ENCODE measurements at places on chromosomes 7 and 10. TPM values are rescaled to one million over a fixed set of nuclear protein-coding genes. Genes with fewer than 3 reads are reported as not detected.

Gene NME8
- not detected for total RNA-seq

Gene PNLIP
- total RNA-seq = 1.7 TPM

Gene TAC1
- 20.7 TPM for total RNA-seq

Gene MACROH2A2
- total RNA-seq = 0.68 TPM

Gene CAV2
- 157 TPM for total RNA-seq

Gene IQCE
- total RNA-seq = 10.6 TPM

Gene LIPN
- total RNA-seq = not detected

Gene DLX5
- 0.92 TPM for total RNA-seq

Gene NKX6-2
- total RNA-seq = 19.8 TPM

Gene PTN
- 4.7 TPM for total RNA-seq

Gene CRHR2
- not detected for total RNA-seq

Gene WNT16
- total RNA-seq = not detected

- DNase-seq = no peak
Measured at GRCh38 chr7:51318886-51319579, 2.4 kb upstream of the COBL start.

GRCh38 chr10:31929261-31930022 lies 811 bp upstream of the ARHGAP12 start:
- DNase-seq = no peak

DNA sequence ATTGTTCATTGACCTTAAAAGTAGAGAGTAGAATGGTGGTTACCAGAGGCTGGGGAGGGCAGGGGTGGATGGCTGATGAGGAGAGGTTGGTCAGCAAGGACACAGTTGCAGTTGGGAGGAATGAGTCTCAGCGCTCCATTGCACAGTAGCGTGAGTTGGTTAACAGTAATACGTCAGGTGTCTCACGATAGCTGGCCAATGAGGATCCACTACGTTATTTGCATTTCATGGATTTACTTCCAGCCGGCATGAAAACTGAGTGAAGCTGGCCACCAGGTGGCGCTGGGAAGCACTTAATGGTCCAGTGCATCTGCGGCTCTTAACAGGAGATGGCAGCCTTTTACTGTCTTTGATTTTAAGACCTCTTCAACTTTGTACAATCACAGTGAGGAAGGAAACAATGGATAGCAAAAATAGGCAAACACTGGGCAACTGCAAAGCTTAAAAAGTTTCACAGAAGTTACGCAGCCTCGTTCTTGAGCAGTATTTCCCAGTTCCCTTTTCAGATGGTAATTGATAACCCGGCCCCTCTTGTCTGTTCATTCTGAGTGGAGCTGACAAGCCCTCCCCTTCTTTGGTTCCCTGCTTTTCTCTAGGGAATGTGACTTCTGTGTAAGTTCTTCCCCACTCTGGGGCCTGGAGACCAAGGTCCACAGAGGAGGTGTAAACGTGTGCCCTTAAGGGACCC lies 23.7 kb downstream of the AKR1E2 start:
- peak; percentile 82 for DNase-seq

- no peak for DNase-seq
Measured at GRCh38 chr7:2968176-2968575, 75.5 kb downstream of the CARD11 start.

DNA sequence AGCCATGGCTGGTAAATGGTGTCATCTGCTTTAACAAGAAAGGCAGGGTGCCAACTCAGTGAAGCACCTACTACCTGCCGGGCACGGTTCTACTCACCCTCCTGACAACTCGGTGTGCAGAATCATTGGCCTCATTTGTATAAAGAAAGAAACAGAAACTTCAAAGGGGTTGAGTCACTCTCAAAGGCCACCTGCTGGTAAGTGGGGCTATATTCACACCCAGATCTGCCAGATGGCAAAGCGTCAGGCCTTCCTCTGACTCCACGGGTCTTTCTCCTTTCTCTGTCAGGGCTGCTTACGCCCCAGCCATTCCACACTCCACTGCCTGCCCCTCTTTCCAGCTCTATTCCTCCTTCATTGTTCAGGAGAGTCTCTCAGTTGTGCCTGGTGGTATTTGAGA lies 309.2 kb downstream of the GFRA1 start:
- DNase-seq = no peak

- DNase-seq = no peak
Measured at GRCh38 chr10:102770108-102770482, 26.3 kb downstream of the WBP1L start.

DNA sequence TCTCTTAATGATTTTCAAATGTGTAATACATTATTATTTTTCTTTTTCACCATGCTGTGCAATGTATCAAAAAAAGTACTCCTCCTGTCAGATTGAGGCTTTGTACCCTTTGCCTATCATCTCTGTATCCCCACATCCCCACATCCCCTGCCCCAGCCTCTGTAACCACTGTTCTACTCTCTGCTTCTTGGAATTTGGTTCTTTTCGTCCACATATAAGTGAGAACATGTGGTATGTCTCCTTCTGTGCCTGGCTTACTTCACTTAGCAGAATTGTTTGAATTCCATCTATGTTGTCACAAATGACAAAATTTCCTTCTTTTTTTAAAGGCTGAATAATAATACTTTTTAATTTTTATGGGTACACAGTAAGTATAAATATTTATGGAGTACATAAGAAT lies 13.8 kb downstream of the TAF3 start:
- no peak for DNase-seq

DNA sequence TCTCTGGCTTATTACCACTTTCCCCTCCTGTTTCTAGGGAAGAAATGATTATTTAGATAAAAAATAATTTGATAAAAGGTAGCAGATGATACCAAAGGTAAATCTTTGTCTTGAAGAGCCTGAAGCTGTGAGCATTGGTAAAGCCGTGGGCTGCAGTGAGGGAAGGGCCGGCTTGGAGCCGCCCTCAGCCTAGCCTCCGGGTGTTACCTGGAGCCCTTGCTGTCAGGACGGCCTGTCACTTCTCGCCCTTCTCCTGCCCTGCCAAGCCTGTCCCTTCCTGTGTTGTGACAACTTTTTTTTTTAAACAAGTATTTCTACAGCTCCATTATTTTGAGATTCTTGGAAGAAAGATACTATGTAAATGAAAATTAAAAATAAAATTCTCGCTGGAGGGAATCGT lies 7.0 kb downstream of the CUX1 start:
- no peak for DNase-seq

- DNase-seq = no peak
Measured at GRCh38 chr7:134298902-134299683, 17.6 kb downstream of the SLC35B4 start.

DNA sequence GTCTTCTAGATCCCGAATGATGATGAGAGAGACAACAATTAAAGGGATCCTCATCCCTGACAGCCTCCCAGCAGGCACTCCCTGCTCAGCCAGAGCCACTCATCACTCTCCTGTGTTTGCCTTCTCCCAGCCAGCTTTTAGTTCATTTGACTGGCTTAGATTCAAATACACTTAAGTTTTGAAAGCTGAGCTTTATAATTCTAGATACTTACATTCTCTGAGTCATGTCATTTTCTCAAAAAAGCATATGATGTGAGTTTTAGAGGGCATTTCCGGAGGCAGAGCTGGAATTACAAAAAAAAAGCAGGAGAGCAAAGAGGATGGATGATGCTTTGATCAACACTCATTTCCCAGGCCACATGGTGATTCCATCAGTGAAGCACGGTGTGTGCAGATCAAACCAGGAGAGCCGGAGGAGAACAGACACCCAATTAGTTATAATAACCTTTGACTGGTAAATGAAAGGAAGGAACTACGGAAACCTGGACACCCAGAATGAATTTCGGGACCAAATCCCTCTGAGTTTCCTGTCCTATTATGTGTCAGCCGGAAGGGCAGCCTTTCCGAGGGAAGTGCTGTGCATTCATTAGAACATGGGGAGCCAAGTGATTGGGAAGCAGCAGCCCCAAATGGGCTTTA lies 81.5 kb upstream of the HPS1 start:
- DNase-seq = no peak

DNA sequence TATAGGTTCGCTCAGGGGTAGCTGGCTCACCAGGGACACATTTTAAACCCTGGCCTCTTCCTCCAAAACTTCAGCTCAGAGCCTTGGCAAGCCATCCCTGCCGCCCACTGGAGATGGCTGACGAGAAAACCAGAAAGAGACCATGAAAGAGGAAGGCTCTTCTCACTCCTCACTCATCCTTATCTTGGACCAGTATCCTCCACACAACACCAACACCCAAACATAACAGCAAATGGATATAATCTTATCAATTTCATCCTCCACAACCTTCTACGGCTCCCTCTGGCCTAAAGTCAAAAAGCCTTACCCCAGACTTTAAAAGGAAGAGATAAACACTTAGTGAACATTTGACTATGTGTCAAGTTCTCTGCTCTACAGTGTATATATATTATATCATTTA lies 26.9 kb downstream of the DLG5 start:
- DNase-seq = no peak

DNA sequence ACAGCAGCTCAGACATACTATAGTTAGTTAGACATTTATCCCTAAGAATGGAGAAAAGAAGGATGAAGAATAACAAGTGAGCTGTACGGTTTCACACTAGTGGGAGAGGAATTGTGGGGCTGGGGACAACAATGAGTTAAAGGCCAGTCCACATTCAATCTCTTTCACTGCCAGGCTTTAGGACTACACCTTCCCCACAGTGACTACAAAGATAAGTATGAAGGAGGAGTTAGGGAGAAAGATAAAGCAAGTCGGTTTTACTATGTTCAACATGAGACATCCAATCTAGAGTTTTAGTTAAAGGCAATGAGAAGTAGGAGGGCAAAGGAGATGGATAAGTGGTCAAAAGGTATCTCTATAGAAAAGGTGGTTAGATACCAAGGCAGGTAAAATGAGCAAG lies 16.3 kb downstream of the ARHGAP12 start:
- no peak for DNase-seq

- DNase-seq = no peak
Measured at GRCh38 chr10:117320050-117320665, 55.1 kb downstream of the PDZD8 start.

- DNase-seq = no peak
Measured at GRCh38 chr10:124535731-124536495, 74.3 kb downstream of the LHPP start.

DNA sequence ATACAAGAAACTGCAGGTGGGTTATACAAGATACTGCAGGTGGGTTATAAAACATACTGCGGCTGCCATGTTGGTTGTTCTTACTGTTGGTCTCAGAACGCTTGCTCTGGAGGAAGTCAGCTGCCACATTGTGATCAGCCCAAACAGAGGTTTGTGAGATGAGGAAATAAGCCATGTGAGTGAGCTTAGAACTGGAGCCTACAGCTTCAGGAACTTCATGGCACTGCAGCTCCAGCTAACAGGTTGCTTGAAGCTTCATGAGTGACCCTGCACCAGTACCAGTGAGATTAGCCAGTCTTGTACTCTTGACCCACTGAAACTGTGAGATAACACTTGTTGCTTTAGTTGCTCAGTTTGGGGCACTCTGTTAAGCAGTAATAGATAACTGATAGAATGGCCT lies 74.5 kb upstream of the PRKCQ start:
- no peak for DNase-seq

DNA sequence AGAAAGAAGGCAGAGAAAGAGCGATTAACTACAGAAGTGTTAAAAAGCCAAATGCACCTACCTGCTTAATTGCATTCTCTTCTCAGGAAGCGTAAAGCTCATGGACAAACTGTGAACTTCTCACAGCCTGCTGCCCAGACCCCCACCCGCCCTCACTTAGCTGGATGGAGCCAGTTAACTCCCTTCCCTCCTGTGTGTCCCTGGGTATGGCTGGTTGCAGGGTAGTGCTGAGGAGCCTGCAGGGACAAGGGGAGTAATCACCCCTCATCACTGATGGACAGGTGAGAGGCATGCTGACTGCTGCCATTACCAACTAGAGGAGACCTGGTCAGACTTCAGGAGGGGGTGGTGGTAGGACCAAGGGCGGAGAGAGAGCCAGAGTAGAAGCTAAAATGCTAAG lies 37.5 kb downstream of the ENO4 start:
- DNase-seq = no peak

GRCh38 chr10:106338486-106338885 lies 826.0 kb downstream of the SORCS1 start:
- DNase-seq = no peak

DNA sequence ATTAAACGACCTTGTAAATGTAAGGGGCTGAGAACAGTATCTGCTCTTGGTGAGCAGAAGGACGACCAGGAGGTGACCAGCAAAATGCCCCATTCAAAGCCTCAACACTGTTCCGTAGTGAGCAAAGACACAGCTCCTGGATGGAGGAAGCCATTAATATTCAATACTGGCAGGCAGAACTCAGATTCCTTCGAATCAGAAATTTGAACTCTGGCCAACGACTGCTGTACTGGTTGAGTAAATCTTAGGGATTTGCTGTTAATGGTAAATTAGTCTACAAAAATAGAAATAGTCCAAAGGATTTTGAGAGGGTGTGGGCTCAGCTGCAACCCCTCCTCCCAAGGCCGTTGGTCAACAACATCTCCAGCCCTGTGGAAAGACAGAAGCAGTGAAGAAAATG lies 130.5 kb upstream of the PFKP start:
- DNase-seq = no peak

DNA sequence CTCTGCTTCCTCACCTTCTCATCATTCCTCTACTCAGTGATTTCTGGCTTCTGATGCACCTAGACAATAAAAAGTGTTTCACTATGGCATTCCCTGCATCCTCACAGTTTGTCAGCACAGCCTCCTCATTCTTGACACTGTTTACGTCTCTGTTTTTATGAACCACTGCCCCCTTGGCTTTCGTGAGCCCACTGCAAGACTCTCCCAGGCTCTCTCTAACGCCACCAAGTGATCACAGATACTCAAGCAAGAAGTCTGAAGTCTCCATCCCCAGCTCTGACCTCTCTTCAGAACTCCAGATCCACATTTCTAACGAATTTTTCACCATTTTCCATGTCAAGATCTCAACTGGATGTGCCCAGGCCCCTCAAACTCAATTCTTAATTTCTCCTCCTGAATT lies 8.9 kb downstream of the SLC16A9 start:
- no peak for DNase-seq

GRCh38 chr10:49153971-49154370 lies 20.1 kb upstream of the FAM170B start:
- DNase-seq = no peak

All from thoracic aorta (tissue), 2 donors.